ENCODE measurements at places on chromosomes 1 and 21. TPM values are rescaled to one million over a fixed set of nuclear protein-coding genes. Genes with fewer than 3 reads are reported as not detected.

- DNase-seq: no peak
These were observed 39.1 kb upstream of the SELENON start for GRCh38 chr1:25760871-25761270.

- DNase-seq: no peak
These were observed 96.2 kb downstream of the RNF220 start for GRCh38 chr1:44501047-44501890.

GRCh38 chr1:201288007-201288406, 4.7 kb downstream of the PKP1 start:
- DNase-seq: no peak

GRCh38 chr1:207115269-207115668, 11.2 kb downstream of the C4BPA start:
- DNase-seq: no peak

GRCh38 chr1:46076343-46076742, 56.1 kb downstream of the PIK3R3 start:
- DNase-seq: no peak

DNA sequence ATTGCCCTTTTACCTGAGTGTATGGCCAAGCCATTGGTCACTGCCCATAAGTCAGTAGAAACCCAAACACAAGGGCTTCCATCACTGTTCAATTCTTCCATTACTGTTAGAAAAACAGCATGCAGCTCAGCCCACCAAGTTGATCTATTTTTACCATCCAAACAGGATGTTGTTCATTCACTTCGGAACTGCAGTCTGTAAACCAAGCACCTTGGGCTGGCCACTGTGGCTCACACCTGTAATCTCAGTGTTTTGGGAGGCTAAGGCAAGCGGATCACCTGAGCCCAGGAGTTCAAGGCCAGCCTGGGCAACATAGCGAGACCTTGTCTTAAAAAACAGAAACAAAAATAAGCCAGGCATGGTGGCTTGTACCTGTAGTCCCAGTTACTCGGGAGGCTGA, 8.7 kb upstream of the MFSD2A start:
- no peak for DNase-seq

- DNase-seq: no peak
These were observed 39.8 kb upstream of the SYNC start for GRCh38 chr1:32742199-32742947.

GRCh38 chr1:188058801-188059200, 1230.1 kb downstream of the PLA2G4A start:
- no peak for DNase-seq

- DNase-seq: peak; percentile 24
These were observed 9.6 kb downstream of the TENT5C start for GRCh38 chr1:117615474-117615873.

- DNase-seq: no peak
These were observed 28.4 kb upstream of the CD84 start for GRCh38 chr1:160607672-160608032.

- no peak for DNase-seq
These were observed 61.2 kb downstream of the KCNN3 start for GRCh38 chr1:154808909-154809262.

GRCh38 chr1:35557118-35557610, at the start of gene KIAA0319L:
TSS of gene KIAA0319L (minus strand) at chr1:35557403. CDS start at chr1:35554491, 2,912 bp downstream.
- DNase-seq: no peak

GRCh38 chr1:31399976-31400375, 13.0 kb upstream of the SERINC2 start:
- DNase-seq: no peak

GDAP2 gene
- 19.6 TPM for total RNA-seq

KCNN3 gene
- total RNA-seq: 1.1 TPM

DNA sequence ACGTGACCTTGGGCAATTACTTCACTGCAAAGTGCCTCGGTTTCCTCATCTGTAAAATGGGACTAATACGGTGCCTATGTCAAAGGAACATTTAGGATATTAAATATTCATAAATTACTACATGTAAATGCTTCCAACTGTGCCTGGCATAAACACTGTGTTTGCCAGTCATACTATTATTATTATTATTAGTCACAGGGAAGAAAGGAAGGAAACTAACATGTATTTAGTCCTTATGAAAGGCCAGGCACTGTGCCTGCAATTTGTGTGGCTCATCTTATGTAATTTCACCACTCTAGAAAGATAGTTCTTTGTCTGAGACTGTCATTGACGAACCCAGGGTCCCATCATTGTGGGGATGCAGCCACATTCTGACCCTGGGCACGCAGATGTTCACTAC, 45.0 kb downstream of the EPHB2 start:
- DNase-seq: no peak

ZFP69B gene
- 10.4 TPM for total RNA-seq

- no peak for DNase-seq
These were observed 13.2 kb downstream of the RC3H1 start for GRCh38 chr1:174008979-174009378.

DNA sequence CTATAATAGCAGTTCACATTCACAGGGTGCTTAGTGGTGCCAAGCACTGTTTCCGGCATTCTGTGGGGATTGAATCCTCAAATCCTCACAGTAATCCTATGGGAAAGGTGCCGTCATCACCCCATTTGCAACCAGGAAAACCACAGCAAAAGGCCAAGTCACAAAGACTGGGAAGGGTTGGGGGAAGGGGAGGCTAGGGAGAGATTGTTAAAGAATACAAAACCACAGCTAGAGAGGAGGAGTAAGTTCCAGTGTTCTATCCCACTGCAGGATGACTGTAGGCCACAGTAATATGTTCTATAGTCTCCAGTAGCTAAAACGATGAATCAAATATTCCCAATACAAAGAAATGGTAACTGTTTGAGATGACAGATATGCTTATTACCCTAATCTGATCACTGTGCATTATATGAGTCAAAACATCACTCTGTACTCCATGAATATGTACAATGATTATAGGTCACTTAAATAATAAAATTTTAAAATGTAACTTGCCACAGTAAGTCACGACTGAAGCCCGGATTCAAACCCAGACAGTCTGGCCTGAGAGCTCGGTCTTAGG, 256.8 kb downstream of the TOMM20 start:
- no peak for DNase-seq

DNA sequence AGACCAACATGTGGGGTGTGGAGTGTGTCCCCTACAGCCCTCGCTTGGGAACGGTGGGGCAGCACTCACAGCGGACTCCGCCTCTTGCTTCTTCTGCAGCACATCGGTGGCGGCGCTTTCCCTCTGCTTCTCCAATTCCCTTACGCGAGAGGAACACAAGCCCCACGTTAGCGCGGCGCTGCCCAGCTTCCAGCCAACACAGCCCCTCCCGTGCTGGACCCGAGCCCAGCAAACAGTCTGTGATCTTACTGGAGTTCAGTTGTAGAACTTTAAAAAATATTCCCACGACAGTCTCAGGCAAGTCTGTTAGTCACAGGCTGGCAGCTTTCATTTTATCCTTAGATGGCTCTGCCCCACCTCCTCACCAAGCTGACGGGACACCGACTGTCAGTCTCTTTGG, 13.6 kb downstream of the THAP3 start:
- no peak for DNase-seq
